ENCODE measurements at places on chromosomes 13 and 19. TPM values are rescaled to one million over a fixed set of nuclear protein-coding genes. Genes with fewer than 3 reads are reported as not detected.

DNA sequence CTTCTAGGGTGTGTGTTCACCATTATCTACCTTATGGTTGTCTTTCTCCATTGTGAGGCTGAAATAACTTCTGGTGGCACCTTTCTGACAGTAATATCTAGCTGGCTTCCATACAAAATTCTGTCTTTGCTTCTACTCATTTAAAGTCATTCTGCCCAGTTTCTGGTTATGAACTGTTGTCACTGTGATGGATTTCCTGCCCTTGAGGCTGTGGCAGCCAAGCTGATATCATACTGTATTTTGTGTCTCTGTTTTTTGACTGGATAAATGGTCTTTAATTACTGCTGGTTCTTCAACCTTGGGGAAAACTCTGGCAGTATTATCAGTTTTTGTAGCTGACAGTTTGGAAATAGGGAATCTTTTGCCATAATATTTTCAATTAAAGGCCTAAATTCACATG, 233.4 kb downstream of the GPC6 start:
- H3K4me3 ChIP-seq, result no peak overlapping the region
- no peak for DNase-seq
- H3K4me1 ChIP-seq, result no peaks in the 10 kb centered on the region
- no peaks in the 10 kb centered on the region for H3K36me3 ChIP-seq

- H3K4me3 ChIP-seq, result no peak overlapping the region
- no peaks in the 10 kb centered on the region for H3K36me3 ChIP-seq
- H3K27ac ChIP-seq, result no peak overlapping the region
- no peaks in the 10 kb centered on the region for H3K27me3 ChIP-seq
- no peak for DNase-seq
Measured at GRCh38 chr13:112875627-112876026, 93.4 kb upstream of the MCF2L start.

EVI5L gene
- 12.9 TPM for total RNA-seq

GRCh38 chr13:49466292-49466838, 22.3 kb downstream of the SETDB2 start:
- DNase-seq, result peak; percentile 48
- peak overlapping the region; percentile 78 for H3K27ac ChIP-seq
- no peak overlapping the region for H3K4me3 ChIP-seq
- H3K4me1 ChIP-seq, result peaks cover 31% of the 10 kb centered on the region
- no peaks in the 10 kb centered on the region for H3K27me3 ChIP-seq

- H3K4me1 ChIP-seq, result peaks cover 28% of the 10 kb centered on the region
- H3K36me3 ChIP-seq, result no peaks in the 10 kb centered on the region
- H3K27me3 ChIP-seq, result no peaks in the 10 kb centered on the region
- no peak overlapping the region for H3K27ac ChIP-seq
Measured at GRCh38 chr13:113975416-113975815, 1.5 kb upstream of the C13orf46 start.

DNA sequence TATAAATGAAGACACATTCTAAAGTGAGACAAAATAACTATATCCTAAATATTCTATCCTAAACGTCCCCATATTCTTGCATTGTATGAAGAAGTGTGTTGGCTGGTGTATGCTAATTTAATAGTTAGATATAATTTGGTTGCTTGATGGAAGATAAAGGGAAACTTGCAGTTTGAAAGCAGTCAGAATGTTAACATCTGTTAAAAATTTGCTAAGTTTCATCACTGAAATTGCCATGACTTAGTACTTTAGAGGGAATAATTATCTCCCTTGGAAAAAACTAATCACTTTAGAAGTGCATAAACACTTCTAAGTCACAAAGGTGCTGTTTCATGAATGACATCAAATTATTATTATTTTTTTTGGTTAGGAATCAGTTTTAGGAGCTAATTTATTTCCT, 61.6 kb downstream of the ITGBL1 start:
- H3K27me3 ChIP-seq, result no peaks in the 10 kb centered on the region
- no peaks in the 10 kb centered on the region for H3K36me3 ChIP-seq
- no peaks in the 10 kb centered on the region for H3K4me1 ChIP-seq
